ENCODE measurements at places on chromosomes 3 and 15.

DNA sequence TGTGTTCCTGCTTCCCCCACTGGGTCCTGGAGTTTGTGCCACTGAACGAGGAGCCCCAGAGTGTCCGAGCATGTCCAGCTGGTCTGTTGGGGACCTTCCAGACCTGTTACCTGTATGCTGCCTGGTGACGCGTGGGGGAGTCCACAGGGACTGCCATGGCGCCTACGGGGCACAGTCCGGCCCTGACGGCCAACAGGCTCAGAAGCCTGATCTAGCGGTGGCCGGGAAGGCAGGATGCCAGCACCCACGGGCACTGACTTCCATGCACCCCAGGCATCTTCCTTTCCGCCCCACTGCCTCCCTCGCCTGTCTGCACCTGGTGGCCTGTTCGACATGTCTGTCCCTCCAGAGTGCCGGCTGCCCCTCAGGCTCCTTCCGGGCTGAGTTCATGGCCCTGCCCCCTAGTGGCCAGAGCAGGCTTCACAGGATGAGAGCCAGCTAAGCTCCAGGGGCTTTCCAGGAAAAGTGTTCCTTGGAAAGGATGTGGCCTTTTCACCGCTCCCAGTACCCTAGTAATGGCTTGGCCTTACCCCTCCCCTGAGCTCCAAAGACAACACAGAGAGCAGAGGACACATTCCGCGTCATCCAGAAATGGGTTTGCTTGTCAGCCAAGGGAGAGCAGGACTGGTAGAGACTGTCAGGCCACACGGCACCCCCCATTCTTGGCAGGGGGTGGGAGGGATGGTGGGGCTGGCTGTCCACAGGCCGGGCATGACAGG, 35.7 kb downstream of the NGRN start:
- peak; percentile 71 for DNase-seq

DNA sequence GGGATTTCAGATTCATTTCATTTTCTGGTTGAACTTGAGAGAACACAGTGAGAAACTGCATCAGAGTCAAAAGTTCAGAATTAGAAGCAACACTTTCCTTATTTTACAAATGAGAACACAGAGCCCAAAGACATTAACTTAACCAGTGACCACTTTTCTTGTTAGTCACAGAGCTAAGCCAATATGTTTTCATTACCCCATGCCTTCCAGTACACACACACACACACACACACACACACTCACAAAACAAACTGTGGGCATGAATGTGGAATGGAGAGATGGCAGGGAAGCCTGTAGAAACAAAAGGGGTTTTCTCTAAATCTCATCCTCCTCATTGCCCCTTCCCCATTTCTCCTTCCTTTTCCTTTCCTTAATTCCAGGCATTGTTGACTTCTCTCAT, 267.4 kb upstream of the GADL1 start:
- DNase-seq = no peak

DNA sequence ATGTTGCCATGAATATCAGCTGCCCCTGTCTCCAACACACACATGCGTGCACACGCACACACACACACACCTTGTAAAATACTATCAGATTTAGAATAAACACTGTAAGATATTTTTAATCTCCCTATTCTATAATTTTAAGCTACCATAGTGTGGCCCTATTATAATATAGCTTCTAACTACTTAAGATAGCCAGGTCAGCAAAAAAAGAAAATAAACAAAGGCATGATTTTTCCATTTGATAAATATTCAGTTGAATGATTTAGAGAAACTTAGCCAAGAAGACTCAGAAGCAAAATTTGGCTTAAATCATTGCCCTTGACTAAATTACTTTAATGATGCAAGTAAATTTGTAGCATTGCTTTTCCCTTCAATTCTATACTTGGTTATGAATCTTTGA, 162.2 kb downstream of the ALCAM start:
- DNase-seq = no peak

DNA sequence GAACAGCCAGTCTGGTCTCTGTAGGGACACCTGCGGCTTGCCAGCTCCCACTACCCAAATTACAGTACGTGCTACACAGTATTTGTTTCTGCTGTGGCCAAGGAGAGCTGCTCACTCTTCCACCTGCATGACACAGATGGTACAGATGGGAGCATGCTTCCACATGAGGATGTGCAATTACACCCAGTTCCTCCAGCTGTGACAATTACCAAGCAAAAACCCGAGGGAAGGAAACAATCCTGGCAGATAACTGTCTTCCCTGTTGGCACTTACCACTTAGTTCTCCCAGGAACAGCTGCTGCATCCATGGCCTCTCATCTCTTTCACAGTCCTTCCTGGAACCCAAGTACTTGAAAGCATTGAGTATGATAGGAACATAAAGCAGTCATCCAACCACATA, 34.4 kb downstream of the DET1 start:
- DNase-seq = no peak

DNA sequence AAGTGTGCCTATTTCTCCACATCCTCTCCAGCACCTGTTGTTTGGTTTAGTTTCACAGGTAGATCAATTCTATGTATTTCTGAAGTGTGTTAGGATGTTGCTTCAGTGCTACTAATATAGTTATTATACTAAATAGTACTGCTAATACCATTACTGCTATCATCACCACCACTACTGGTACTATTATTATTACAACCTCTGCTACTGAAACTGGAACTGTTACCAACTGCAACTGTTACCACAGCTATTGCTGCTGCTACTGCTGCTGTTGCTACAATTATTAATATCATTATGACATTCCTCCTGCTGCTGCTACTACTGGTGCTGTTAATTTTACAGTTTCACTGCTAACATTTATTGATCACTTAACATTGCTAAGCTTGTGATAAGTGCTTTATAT, 8.3 kb upstream of the LMOD3 start:
- no peak for DNase-seq

- DNase-seq = no peak
Measured at GRCh38 chr3:45103334-45103733, 42.8 kb downstream of the CDCP1 start.

DNA sequence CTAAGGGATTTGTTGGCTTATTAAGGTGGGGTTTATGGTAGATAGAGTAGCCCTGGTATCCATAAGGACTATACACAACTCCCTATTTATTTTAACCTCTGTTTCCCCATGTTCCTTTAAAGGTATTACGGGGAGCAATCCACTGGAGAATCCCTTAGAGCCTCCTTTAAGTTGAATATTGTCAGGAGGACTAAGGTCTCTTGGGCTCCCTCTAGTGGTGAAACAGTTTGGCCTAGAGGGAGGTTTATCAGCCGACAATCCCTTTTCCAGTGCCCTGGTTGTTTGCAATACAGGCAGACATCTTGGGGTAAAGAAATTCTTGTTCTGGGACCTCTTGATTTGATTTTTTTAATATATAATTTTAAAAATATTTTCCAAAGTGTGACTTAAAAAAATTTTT, 12.9 kb downstream of the OPA1 start:
- peak; percentile 60 for DNase-seq

DNA sequence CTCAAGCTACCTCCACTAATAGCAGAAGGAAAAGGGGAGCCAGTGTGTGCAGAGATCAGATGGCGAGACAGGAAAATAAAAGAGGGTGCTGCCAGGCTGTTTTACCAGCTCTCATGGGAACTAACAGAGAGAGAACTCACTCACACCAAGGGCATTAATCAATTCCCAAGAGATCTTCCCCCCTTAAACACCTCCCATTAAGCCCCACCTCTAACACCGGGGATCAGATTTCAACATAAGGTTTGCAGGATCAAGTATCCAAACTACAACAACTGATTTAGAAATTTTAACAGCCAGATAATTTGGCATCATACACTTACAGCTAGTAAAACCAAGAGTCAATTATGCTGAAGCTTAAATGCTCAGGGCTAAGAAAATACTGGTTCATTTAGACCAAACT, 18.9 kb downstream of the CD200 start:
- no peak for DNase-seq
